Left lobe of liver (tissue), 2 donors: ENCODE measurements at places on chromosomes 2 and 18.

GRCh38 chr2:119475225-119475856 is 43.7 kb downstream of the TMEM37 start:
- peak; percentile 30 for DNase-seq

GRCh38 chr2:155930312-155930711 is 402.2 kb downstream of the NR4A2 start:
- DNase-seq = no peak

DNA sequence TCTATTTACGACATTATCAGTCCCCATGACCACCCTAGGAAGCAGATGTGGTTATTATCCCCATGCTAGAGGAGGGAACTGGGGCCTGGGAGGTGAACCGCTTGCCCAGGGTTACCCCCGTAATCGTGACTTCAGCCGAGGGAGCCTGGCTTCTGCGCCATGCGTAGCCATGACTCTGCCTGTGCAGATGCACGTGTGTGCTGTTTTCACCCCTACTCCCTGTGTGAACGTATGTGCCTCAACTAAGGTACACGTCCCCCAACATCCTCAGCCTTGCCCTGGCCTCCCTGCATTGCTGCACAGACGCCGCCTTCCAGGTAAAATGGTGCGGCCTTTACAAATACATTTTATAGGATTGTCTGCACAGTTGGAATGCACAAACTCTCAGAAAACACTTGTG is 40.2 kb downstream of the LPIN1 start:
- no peak for DNase-seq

DNA sequence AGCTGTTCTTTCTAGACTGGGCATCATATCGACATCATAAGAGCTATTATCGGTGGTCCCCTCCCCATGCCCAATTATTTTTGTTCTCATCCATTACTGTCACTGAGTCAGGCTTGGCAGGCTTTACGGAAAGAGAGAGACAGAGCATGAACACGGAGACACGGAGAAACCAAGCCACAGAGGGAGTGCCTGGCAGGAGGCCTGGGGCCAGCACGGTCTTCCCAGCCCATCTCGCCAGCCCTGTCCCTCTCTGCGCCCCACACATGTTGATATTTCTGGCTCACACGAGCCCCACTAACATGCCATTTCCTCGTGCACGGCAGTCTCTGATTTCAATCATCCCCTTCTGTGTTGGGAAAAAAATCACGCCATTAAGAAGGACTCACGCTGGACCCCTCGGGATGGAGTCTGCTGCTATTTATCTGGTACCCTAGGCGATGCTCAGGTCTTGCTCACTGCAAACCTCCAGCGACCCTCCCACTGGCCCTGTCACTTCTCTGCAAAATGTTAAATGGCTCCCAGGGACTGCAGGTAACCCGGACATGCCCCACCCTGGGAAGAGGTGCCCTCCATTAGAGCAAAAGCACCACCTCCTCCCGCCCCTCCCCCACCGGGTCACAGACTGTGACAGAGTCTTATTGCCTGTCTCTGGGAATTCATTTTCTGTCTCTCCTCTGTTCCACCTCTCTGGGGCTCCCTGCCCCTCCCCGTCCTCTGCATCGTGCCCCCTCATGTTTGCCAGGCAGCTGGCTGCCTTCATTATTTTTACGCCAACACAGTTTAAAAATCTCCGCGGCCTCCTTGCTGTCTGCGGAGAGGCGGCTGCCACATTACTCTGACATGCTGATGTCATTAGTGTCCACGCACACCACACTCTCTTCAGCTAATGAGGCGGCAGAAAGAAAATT is 40.1 kb upstream of the GBX2 start:
- DNase-seq = no peak

DNA sequence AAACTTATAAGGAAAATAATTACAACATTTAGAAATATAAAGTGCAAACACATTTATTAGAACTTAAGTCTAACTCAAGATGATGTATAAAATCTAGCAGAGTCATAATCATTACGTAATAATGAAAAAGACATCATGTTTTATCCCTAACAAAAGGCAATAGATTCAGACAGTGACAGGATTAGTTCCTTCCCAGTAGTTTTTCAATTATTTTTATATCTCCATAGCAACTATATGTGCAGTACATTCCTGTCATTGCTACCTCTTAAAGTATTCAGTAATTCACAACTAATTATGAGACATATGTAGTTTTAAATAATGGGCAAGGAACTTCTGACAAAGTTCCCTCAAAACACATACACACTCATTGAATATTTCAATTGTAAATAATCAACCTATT is 687.9 kb downstream of the CCDC85A start:
- no peak for DNase-seq

- no peak for DNase-seq
Observed at GRCh38 chr2:228801451-228801850, 469.6 kb downstream of the PID1 start.

DNA sequence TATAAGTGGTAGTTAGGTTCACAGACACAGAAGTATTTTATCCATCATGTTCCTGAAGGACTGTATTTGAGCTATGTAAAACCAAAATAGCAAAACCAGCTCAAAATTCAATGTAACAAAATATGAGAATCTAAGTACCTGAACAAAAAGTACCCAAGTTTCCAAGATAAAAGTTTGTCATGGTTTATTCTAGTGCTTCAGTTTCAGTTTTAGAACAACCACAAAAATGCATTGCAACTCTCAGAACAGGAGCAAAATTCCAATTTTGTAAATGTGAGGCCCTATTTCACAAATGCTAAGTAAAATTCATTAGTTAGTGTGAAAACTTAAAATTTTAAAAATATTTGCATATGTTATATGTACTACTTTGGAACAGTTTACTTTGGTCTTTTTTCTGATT is 5.0 kb upstream of the ALPK2 start:
- DNase-seq = no peak

DNA sequence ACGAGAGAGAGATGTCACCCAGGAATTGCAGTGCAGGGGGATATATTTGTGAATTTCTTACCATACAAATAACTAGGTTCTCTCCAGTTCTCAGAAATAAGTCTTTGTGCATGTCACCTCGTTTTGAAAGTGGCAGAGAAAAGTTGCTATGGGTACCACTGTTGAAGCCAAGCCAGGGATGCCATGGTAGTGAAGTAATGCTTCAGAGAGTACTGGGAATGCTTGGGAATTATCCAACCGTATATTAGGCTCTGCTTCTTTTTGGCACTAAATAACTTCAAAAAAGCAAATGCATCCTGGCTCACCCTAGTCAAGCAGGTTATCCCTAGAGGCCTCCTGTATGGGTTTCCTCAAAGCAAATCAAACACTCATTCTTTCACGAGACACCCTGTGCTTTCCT is 50.7 kb upstream of the DDX18 start:
- no peak for DNase-seq

- DNase-seq = peak; percentile 82
Observed at GRCh38 chr2:100381240-100381639, 36.2 kb downstream of the CHST10 start.

DNA sequence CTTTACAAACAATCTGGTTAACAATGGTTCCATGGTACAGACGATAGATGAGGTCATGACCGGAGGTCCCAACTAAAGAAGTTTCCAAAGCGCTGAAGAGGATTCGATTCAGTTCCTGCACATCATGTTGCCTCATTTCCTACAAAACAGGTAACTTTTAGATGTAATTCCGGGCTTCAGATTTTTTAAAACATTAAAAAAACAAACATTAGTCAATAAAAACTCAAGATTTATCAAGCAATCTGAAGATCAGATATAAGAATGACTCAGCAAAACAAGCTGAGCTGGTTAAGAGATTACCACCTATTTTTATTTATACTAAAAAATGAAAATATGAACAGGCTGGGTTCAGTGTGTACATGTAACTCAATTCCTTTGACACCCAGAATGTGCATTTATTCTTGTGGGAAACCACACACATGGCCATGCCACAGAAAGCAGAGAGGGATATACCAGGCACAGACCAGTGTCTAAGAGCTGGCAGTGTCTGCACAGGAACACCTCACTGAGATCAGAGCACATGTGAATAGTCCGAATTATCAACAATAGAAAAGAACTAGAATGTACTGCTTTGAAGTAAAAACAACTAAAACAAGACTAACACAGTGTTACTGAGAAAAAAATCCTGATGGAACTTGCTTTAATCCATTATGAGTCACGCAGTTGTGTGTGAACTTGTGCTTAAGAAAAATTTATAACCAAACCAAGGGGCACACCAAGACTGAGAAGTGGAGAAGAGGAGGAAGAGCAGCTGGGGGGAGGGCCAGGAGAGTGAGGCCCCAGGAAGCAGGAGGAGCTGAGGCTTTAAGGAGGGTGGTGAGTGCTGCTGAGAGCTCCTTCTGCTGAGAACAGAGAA is 9.5 kb downstream of the USP40 start:
- no peak for DNase-seq

GRCh38 chr2:148926291-148926961 is 51.4 kb downstream of the KIF5C start:
- DNase-seq = no peak

DNA sequence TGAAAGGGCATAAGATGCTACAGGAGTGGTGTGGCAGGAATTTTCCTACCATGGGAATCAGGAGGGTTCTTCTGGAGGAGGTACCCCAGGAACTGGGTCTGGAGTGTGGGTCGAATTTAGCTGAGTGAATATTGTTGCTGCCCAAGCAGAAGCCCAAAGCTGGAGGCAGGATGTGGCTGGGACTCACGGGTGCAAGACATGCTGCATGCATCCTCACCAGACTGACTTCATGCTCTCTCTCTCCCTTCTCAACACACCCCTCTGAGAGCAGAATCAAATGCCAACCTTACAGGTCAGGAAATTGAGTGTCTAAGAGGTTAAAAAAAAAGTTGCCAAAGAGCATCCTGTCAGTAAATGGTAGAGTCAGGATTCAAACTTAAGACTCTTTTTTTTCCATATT is 78.8 kb upstream of the TTC39C start:
- DNase-seq = no peak

GRCh38 chr2:178834086-178834485 is 26.9 kb upstream of the TTN start:
- no peak for DNase-seq

DNA sequence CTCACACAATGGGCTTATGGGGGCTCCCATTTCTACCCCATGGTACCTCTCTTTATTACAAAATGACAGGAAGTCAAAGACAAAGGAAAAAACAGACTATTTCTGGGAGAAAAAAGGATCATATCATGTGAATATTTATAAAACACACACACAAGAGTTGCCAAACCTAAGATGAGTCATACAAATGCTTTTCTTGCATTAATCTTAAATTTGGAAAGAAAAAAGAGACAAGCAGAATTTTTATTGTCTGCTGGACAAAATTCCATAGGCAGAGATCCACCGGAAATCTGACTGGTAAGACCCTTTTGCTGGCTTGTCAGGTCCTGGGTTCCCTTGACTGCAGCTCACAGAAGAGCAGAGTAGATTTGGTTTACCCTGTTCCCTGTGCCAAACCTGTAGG is 1732.3 kb upstream of the PIK3C3 start:
- DNase-seq = no peak

- DNase-seq = no peak
Observed at GRCh38 chr2:205439621-205440020, 242.7 kb upstream of the NRP2 start.

DNA sequence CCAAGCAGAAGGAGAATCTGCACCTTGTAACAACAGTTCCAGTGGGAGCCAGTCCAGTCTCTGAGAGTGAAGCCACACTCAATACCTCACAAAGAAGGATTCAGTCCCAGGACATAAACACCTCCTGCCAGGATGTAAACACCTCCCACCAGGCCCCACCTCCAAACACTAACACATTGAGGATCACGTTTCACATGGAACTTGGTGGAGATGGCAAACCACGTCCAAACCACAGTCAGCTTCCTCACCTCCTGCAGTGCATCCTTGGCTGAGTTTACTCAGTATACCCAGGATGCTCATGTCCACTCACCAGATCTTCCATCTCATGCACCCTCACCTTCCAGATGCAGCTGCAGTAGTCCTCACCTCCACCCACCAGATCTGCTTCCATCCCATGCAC is 37.8 kb upstream of the TMEM18 start:
- DNase-seq = no peak

- no peak for DNase-seq
Observed at GRCh38 chr2:109645412-109646184, 31.4 kb downstream of the SOWAHC start.

DNA sequence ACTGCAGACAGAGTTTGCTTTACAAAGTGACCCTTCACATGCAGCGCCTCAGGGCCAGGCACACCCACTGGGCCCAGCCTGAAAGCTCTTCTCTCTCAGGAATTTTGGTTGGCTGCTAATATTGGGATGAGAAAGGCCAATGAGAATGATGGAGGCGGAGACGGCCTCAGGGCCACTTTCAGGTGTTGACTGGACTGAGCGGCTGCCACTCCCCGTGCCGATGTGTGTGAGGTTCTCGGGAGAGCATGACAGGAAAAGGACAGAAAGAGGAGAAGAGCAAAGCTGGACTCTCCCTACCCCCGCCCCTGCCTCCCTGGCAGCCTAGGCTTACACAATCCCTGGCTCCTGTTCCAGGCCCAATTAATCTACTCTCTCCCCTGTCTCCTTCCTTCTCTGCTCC is 155.7 kb downstream of the CELF4 start:
- no peak for DNase-seq

DNA sequence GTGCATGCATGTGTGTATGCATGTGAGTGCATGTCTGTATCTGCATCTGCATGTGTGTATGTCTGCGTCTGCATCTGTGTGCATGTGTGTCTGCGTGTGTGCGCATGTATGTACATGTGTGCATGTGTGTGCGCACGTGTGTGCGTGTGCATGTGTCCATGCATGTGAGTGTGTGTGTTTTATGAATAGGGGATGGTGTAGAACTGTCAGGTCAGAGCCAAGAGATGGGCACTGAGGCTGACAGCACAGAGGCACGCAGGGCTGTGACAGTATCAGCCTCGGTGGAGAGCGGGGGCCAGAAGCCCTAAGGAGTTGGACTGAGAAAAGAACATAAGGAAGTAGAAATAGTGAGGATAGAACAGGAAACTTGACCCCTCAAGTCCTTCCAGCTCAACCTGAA is 494.0 kb upstream of the MYT1L start:
- no peak for DNase-seq

- no peak for DNase-seq
Observed at GRCh38 chr18:59769129-59769865, 72.1 kb upstream of the CCBE1 start.

DNA sequence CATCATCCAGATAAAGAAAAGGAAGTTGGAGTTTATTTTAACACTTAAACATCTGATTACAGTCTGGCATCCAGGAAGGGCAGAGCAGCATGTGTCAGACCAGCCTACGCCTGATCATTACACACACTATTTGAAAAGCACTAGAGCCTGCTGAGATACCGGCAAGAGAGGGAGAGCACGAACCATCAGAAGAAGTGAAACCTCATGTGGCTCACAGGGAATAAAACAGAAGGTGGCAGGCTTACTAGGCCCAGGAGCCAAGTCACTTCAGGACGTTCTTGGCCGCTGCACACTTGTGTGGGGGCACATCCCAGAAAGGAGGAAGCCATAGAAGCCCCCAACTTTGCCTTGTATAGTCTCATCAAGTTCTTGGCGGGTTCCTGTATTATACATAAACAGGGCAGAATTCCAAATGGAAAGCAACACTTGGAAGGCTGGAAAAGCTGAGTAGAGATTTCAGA is 105.5 kb downstream of the UGGT1 start:
- DNase-seq = no peak
